ENCODE measurements at places on chromosomes 1 and 21.
A peak's percentile ranks its signal among the peaks of the same experiment; 100 is the strongest.

- DNase-seq = peak; percentile 35
Measured at GRCh38 chr1:206041640-206042039, 11.3 kb upstream of the RHEX start.

DNA sequence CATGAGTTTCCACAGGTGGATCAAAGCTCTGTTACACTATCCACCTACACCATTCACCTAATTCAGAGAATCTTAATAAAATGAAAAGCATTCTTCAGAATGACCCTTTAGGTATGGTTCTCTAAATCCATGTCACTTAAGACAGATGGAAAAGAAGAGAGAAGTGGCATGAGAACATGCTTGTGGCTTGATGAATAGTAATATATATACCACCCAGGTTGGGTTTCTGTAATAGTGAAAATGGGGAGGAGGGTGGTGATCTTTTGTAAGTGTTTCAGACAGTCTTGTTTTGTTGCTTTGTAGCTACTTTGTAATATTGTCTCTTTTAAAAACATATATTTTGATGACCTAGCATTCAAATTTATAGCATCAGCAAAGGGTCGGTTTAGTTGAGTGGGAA lies 469.8 kb downstream of the USP25 start:
- DNase-seq = no peak

GRCh38 chr1:19441048-19441780 lies 44.1 kb downstream of the CAPZB start:
- DNase-seq = no peak

GRCh38 chr1:11314959-11315358 lies 42.0 kb downstream of the UBIAD1 start:
- peak; percentile 87 for DNase-seq

DNA sequence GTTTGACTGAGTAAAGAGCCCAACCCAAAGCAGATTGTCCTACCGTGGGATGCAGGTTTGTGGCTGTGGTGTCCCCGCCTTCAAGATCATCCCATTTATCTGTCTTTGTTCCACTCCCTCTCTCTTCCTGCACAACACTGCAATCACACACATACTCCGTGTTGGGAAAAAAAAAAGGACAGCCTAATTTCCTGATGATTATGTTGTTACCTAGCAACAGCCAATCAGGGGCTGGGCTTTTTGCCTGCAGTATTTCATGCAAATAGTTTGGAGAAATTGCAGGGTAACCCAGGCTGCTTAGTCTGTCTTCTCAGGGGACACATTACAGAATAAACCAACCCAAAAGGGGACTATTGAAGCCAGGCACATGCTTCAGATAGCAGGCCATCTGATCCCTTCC lies 38.3 kb downstream of the PHC2 start:
- DNase-seq = no peak

GRCh38 chr1:175317779-175318178 lies 125.2 kb upstream of the KIAA0040 start:
- DNase-seq = no peak

DNA sequence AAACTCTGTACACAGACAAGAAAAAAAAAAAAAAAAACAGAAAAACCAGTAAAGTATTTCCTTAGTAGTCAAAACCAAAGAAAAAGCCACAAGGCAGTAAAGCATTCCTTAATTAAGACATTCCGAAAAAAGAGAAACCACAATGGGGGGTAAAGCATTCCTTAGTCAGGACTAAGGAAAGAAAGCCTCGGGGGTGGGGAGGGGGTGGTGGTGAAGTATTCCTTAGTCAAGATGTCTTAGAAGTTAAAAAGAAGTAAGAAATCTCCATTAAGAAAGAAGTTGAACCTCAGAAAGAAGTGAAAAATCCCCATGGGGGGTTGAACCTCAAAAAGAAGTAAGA lies 28.2 kb upstream of the FMO1 start:
- DNase-seq = no peak

- DNase-seq = no peak
Measured at GRCh38 chr1:40399984-40400704, 26.6 kb downstream of the SMAP2 start.

DNA sequence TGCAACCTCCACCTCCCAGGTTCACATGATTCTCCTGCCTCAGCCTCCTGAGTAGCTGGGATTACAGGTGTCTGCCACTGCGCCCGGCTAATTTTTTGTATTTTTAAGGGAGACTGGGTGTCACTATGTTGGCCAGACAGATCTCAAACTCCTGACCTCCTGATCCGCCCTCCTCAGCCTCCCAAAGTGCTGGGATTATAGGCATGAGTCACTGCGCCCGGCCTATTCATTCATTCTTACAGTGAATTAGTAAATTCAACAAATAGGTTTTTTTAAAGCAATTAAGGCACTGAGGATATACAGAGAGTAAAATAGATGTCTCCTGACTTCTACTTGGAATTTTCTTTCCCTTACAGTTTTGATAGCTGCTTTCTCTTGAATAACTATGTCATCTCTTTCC lies 43.5 kb downstream of the CDC42 start:
- no peak for DNase-seq

DNA sequence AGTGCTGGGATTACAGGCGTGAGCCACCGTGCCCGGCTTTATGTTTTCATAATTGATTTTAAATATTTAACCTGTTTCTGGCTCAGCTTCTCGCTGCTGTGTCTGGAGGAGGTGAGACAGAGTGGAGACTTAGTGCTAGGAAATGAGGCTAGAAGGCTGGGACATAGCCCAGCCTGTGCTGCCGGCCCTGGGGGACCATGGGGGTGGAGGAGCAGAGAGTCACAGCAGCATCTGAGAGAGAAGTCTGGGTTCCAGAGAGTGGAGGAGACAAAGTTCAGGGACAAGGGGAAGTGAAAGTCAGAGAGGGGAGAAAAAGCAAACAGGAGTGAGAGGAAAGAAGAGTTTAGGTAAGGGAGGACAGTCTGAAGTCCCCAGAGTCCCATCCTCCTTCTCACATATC lies 71.9 kb downstream of the LHX9 start:
- no peak for DNase-seq

GRCh38 chr1:241847540-241847795 lies 536 bp upstream of the EXO1 start:
- no peak for DNase-seq

DNA sequence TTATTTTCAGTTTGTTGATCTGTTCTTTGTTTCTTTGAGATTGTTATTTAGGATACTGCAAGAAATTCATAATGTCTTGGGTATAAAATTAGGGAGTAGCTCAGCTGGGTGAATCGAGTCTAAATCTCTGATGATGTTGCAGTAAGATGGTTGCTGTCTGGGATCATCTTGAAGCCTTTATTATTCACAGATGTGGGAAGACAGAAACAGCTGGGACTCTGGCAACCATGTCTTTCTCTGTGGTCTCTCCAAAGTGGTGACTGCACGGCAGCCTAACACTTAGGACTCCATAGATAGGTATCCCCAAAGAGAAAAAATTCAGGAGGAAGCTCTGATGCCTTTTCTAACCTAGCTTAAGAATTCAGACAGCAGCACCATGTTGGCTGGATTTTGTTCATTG lies 52.7 kb downstream of the RAP1A start:
- DNase-seq = no peak

DNA sequence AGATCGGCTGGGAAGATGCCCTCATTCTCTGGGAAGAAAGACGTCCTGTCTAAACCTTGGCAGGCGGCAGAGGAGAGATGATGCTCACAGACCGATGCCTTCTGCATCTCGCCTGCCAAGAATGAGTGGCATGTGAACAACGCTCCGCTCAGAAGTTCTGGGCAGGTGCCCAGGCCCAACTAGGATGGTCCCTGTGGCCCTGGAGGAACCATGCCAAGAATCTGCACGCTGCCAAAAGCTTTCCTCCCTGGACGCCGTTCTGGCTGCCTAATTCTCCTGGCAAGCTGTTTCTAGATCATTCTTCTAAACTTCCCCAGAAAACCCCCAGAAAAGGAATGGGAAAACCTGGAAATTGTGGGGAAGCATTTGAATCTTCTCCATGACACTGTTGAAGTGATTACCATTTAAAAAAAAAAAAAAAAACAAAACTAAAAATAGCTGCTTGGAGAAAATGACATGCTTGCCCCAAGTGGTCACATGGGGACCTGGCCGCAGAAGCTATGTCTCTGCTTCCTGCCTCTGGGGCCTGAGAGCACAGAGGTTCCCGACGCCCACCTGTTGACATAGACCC lies 440.9 kb downstream of the PRDM2 start:
- DNase-seq = no peak

DNA sequence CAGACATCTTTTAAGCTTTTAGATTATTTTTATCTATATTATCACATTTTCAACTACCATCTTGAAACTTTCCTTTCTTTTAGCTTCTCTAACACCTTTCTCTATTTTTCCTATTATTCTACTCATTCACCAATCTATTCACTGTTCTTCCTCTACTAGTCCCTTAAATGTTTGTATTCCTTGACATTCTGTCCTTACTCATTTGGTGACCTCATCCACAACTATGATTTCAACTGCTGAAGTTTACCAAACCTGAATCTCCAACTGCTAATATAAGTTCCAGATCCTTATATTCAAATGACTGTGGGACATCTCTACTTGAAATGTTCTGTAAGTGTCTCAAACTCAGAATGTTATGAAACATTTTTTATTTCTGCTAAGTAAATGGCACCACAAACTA lies 49.2 kb downstream of the TUT4 start:
- DNase-seq = no peak

DNA sequence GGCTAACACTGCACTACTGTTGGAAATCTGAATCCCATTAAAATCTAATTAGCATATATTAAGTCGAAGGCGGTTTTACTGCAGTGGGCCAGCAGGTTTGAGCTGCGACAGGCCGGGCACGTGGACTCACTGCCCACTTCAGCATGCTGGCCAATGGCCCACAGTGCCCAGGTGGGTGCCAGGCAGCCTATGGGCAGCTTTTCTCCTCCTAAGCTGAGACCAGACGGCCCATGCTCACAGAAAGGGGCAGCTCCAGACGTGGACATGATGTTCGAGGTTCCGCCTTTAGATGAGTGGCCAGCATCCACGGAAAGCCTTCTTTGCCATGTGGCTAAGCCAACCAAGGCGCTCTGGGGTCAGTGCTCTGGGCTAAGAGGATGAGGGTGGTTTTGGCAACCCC lies 89.8 kb upstream of the KLHDC7A start:
- DNase-seq = no peak

DNA sequence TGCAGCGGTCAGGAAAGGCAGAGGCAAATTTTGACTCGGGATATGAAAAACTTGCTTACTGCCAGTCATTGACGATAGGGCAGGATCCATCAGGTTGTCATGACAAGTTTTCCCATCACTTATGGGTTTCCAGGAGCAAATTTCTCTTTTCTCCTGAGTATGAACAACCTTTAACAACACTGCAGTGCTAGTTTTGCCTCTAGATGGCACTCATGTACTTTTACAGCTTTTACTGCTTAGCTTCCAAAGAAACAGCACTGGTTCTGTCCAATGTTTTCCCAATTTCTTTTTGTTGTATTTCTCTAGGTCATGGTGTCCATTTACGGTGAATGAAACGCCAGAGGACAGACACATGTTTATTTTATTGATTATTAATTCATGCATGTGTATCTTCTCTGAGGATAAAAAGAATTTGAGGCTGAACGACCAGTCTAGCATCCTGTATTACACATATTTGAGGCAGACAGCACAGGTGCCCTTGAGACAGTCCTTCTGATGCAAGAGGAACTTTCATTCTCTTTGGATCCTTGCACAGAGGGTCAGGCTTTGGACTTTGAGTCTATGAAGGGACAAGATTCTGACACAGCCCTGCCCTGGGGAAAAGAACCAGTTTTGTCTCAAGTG lies 112.3 kb upstream of the TRABD2B start:
- peak; percentile 81 for DNase-seq

DNA sequence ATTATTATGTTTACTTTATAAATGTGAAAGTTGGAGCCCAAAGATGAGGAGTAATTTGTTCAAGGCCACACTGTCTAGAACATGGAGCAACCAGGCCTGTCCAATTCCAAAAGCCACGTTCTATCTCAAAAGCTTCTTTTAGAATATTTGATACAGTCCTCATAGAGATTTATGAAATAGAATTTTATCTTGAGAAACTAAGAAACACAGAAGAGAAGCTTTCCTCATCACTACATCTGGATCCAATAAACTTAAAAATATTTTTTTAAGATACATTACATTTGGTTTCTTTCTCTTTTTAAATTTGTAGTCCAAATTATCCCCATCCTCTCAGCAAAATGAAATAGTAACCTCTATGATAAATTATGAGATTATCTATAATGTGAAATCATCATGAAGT lies 58.9 kb downstream of the DDAH1 start:
- no peak for DNase-seq

DNA sequence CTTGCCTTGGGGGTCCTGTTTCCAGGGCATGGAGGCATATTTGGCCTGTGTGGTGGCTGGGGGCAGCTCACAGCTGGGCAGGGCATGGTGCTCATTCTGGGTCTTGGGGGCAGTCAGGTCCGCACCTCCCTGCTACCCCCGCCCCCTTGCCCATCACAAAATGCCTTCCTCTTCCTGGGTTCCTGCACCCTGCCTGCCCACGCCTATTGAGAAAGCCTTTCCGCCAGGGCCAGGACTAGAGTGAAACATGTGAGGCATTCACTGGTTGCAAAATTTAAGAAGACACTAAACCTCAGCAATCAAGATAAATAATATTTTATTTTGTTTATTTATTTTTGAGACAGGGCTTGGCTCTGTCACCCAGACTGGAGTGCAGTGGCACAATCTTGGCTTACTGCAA lies 19.7 kb downstream of the PTAFR start:
- no peak for DNase-seq

DNA sequence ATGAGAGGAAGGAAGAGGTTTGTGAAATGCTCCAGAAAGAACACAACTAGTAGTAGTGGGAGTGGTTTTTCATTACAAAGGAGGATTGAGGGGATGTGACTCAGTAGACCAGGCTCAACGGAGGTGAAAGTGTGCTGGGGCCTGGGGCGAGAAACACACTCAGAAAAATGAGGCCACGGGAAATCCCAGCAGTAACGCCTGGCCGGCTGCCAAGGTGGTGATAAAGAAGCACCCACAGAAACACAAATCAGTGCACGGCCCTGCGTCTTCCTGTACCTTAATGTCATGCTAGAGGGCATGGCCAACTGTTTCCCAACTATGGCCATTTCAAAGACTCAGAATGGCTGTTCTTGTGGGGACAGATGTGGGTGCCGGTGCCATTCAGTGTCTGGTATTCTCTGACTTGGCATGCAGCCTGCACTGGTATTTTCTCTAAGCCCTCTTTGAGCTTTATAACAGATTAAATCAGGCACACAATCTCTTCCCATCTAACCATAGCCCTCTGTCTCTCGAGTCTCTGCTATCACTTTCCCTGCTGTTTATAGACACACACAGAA lies 38.2 kb downstream of the URB2 start:
- DNase-seq = peak; percentile 61

DNA sequence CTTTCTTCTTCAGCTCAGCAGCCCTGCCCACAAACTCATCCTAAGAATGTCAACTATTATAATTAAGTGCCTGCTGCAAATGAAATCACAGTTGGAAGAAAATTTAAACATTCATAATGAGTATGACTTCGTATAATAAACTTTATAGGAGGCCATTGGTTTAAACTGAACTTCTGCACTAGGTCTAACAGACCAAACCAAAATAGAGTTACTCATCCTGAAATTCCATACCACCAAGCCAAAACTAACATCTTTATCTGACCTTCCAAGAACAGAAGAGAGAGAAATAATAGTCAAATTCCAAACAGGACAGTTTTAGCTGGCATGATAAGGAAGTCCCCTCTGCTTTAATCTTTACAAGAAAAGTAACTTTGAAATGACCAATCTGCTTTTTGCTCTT lies 472.4 kb upstream of the PRMT6 start:
- no peak for DNase-seq
